Mucosa of gallbladder (tissue), 1 donor: ENCODE measurements at places on chromosomes 4 and X. TPM values are rescaled to one million over a fixed set of nuclear protein-coding genes. Genes with fewer than 3 reads are reported as not detected.

- no peak for DNase-seq
Measured at GRCh38 chr4:145954924-145955339, 16.3 kb upstream of the ZNF827 start.

Gene GLRA3
- not detected for total RNA-seq

- no peak for DNase-seq
Measured at GRCh38 chr4:55762819-55763218, 56.8 kb upstream of the EXOC1L start.

DNA sequence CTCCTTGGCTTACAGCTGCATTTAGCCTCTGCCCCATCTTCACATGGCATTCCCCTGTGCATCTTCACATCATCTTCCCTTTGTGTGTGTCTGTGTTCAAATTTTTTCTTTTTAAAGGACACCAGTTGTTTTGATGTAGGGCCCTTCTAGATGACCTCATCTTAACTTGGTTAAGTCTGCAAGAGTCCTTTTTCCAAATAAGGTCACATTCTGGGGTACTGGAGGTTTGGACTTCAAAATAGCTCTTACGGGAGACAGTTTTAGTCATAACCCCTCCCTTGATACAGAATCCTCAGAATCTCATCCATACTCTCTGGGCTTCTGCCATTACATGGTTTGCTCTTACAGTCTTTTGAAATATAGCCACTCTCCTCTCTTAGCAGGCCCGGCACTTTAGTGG is 231.5 kb upstream of the ATP6AP2 start:
- no peak for DNase-seq

DNA sequence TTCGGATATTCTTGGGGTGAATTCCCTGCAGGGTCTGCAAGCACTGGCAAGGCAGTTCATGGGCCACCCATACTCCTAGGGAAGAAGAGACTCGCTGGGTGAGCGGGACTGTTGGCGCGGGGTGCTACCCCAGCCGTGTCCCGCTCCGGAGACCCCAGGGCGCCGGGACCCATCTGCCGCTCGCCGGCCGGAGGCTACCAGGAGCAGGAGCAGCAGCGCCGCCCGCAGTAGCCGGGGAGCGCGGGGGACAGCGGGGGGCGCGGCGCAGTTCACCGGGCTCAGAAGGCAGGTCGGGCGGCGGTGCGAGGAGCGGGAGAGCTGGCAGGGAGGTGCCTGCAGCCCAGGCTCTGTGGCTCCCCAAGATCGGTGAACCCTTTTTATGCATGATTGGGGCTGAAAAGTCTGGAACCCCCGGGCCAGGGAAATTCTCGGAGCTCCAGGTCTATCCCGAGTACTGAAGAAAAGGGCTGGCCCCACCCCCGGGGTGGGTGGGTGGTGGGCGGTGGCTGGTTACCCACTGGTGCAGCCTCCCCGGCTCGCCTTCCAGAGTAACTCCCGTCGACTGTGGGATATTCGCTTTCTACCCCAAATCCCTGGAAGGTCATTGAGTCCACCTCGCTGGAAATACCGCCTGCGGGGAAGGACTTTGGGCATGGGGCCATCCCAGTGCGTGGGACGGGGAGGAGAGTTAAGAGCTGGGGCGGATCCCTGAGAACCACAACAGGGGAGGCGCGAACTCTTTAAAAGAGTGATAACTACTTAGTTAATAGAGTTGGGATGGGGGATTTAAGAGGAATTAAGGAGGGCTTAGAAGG is 37.6 kb downstream of the PF4 start:
- DNase-seq = no peak

- no peak for DNase-seq
Measured at GRCh38 chr4:53711926-53712325, 120.6 kb upstream of the LNX1 start.

GRCh38 chr4:72446353-72447055 is 122.5 kb downstream of the ADAMTS3 start:
- DNase-seq = no peak

GRCh38 chrX:88355252-88355651 is 391.8 kb upstream of the CPXCR1 start:
- DNase-seq = no peak

GRCh38 chr4:108391701-108392455 is 223.1 kb upstream of the LEF1 start:
- no peak for DNase-seq

- no peak for DNase-seq
Measured at GRCh38 chrX:132940727-132941327, 17.6 kb downstream of the HS6ST2 start.

Gene TREX2
- total RNA-seq = 0.63 TPM

GRCh38 chr4:68079928-68080327 is 49.7 kb downstream of the TMPRSS11F start:
- DNase-seq = no peak

Gene CENPVL3
- total RNA-seq = not detected

- no peak for DNase-seq
Measured at GRCh38 chr4:52931243-52931642, 69.1 kb downstream of the RASL11B start.

Gene UGT8
- 72.8 TPM for total RNA-seq

- no peak for DNase-seq
Measured at GRCh38 chrX:41664908-41665307, 23.9 kb upstream of the GPR34 start.

Gene HSPA4L
- total RNA-seq = 13.1 TPM

Gene STPG2
- total RNA-seq = 2.2 TPM

Gene USP27X
- 2.6 TPM for total RNA-seq

Gene CENPVL1
- total RNA-seq = 0.17 TPM

- DNase-seq = no peak
Measured at GRCh38 chr4:85452058-85452731, 22.8 kb upstream of the ARHGAP24 start.

DNA sequence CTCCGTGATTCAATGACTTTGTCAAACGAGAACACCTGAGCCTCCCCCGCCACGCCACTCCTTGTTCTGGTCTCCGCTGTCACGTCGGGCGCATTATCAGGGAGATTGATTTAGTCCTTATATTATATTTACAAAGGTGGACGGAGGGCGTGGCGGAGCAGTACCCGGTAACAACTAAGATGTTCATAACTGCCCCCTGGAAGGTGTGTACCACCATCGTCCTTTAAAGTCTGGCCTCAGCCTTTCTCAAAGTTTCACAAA is 284.2 kb downstream of the PACRGL start:
- DNase-seq = no peak

DNA sequence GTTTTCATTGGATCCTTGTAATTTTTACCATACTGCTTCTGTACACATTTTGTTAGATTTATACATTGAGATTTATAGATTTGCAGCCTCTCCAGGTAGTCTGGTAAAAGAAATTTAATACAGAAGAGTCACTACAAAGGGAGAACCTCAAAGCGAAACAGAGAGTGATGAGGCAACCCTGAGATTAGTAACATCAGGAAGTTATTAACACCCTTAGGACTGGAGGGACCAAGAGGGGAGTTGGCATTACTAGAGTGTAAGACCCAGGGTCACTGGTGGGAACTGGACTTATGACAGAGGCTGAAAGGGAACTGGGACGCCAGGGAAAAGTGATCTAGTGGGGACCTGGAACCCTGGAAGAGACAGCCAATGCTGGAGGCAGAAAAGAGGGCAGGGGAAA is 20.6 kb upstream of the MAML3 start:
- no peak for DNase-seq

Gene ATP1B4
- total RNA-seq = not detected

GRCh38 chr4:169220447-169220846 is 50.3 kb downstream of the SH3RF1 start:
- no peak for DNase-seq

DNA sequence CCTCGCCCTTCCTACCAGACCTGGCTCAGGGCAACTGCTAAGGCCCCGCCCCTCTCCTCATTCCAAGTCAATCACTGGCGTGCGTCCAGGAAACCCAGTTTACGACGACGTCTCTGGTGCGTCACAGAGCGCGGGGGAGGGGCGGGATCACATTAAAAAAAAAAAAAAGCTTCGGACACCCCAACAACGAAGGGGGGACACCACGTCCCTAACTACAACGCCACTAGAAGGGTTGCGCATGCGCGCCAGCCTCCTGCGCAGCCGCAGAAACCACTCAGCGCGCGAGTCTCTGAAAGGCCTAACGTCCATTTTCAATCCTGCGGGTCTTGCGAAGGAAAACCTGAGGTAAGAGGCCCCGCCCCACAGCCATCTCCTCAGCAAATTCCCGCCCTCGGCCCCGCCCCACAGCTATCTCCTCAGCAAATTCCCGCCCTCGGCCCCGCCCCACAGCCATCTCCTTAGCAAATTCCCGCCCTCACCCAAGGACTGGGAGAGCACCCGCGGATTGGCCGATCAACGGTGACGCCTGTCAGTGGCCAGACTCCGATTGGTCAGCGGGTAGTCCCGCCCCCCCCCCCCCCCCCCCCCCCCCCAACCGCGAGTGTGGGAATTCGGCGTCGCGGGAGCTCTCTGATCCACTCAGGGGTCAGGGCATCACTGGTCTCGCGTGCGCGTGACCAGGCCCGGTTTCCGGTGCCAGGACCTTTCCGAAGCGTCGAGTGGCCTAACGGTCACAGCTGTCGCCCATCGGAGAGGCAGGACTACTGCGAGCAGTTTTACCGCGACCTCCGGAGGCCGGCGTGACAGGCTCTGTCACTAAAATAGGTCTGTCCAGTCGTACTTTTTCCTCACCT is at the start of gene SCML1:
Gene SCML1 (plus strand): TSS at position 638 of the 854 bp plus-strand sequence. CDS start 6,694 bp downstream, outside the sequence.
- peak; percentile 97 for DNase-seq

GRCh38 chrX:134948333-134949241 is 42.2 kb upstream of the SMIM10 start:
- DNase-seq = peak; percentile 13

DNA sequence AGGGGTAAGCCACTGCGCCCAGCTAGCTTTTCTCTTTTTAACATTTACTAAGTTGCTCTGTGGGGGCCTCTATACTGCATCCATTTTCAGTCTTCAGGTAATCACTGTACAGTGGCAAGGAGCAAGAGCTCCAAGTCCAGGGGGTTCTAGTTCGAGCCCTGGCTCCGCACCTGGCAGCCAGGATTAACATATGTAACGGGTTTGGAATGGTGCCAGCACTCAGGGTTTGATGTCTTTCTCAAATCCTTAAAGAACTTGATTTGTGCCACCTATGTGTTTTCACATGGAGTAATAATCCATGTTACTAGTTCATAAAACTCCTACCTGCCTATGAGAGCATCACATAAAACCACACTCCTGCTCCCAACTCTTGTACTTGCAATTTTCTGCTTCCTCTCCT is 4.5 kb downstream of the GRPEL1 start:
- no peak for DNase-seq

GRCh38 chr4:37788819-37789218 is 37.7 kb upstream of the PGM2 start:
- DNase-seq = peak; percentile 25

- DNase-seq = no peak
Measured at GRCh38 chr4:112916868-112917267, 132.6 kb upstream of the ANK2 start.
